ENCODE measurements at places on chromosomes 3 and 15.

- no peak for DNase-seq
These were observed 26.7 kb downstream of the LRRFIP2 start for GRCh38 chr3:37147666-37148065.

DNA sequence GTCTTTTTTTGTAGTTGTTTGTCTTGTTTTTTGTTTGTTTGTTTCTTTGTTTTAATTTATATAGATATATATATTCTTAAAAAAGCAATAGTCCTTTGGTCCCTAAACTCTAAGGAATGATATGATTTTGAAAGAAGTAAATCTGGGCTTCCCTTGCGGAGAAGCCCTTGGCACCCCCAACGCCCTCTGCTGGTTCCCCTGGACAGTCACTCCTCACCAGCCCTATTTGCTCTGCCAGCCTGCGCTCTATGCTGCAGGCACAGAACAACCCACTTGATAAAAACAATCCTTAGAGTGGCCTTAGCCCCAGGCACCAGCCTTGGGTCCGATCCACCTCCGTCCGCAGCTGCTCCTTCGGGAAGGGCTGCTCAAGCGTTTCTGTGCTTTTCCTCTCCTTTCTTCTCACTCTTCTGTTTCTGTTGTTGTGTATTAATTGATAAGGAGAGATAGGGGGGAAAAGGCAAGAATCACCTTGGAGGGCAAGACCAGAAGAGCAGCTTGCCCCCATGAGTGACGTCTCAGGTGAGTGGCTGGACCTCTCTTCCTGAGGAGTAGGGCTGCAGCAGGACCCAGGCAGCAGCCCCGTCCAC is 13.7 kb upstream of the PARP6 start:
- DNase-seq: no peak

GRCh38 chr3:127786353-127787070 is 35.8 kb downstream of the MGLL start:
- no peak for DNase-seq

- DNase-seq: no peak
These were observed 7.3 kb downstream of the NEK4 start for GRCh38 chr3:52763466-52763865.

DNA sequence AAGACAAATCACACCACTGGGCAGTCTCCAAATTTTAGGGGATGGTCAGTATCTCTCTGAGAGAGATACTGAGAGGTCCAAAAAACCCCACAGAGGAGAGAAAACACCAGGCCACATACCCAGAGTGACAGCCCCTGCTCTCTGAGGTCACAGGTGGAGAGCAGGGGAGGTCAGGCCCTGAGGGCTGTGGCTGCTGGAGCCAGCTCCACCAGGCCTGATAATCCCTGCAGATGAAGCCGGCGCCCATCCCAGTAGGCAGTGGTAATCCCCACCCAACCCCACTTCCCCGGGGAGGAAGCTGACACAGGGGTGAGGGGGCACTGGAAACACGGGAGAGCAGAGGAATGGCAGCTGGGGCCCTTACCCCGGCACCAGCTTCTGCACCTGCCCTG is 31.2 kb upstream of the SRP14 start:
- no peak for DNase-seq

GRCh38 chr3:73493543-73494308 is 131.0 kb downstream of the PDZRN3 start:
- DNase-seq: no peak

DNA sequence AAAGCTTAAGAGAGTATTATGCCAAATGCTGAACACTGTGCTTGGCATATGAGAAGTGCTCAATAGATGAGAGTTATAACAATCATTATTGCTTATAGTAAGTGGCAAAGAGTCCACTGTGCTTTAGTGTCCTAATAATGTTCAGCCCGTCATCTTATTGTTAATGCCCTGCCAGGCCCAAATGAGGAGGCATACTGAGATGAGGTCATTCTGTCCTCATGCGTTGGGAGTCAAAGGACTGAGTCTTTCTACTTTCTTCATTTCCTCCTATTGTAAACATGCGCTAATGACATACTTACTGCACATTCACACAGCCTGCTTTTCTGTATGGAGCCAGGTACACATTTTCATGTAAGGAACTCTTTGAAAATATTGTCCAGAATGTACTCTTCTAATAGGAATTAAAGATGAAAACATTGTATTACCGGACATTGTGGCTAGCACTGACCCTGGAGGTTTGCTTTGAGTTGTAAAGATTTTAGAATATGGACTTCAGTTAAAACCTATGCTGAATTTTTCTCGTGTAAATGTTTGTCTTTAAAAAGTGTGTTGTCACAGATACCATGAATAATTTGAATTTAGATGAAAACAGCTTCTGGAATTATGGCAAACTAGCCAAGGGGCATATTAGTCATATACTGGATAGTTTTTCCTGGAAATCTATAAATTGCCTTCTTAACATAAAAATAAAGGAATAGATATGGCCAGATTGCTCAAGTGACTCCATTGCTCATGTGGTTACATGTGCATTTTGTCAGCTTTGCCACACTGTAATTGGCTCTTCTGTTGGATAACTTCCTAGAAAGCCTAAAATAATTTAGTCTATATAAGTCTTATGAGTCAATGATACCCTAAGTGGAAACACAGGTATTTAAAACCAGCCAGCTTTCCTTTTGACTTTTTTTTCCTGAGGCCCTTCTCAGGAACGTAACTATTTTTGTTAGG is 38.3 kb downstream of the KBTBD12 start:
- DNase-seq: no peak

GRCh38 chr3:153595186-153595815 is 433.3 kb downstream of the RAP2B start:
- no peak for DNase-seq

DNA sequence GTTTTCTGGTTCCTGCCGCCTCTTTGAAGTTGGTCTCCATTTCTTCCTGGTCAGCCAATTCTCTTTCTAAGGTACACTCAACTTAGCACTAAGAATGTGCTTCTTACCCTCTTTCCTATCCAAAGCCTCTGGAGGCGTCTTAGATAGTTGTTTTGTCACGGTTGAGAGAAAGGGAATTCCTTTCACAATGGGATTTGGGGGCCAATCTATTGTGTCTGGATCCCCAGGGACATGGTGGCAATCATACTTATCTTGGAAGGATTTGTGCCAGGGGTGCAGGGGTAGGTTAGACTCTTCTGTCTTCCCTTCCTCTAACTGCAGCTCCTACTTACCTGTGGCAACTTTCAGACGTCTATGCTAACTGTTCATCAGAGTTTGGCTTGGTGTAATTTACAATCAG is 287.1 kb downstream of the SOX2 start:
- no peak for DNase-seq

- no peak for DNase-seq
These were observed 136.0 kb downstream of the HCN4 start for GRCh38 chr15:73232776-73233175.

- no peak for DNase-seq
These were observed 25.9 kb upstream of the JMJD7 start for GRCh38 chr15:41801850-41802455.

- DNase-seq: no peak
These were observed 403.9 kb upstream of the LMCD1 start for GRCh38 chr3:8097690-8098089.

DNA sequence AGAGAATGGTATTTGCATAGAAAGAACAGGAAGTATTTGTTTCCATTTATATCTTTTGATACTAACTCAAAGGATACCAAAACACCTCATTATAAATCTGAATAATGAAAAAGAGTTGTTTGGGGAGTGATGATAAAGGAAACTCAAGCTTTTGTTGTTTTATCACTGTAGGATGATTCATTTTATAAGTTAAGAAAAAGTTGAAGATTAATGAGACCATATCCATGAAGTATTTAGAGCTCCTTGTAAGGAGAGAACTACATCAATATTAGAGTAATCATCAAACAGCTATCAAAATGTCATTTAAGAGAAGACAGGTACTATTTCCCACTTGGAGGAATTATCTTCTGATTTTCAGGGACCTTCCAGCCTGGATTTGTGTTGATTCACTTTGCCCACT is 92.5 kb downstream of the EPHB1 start:
- no peak for DNase-seq

DNA sequence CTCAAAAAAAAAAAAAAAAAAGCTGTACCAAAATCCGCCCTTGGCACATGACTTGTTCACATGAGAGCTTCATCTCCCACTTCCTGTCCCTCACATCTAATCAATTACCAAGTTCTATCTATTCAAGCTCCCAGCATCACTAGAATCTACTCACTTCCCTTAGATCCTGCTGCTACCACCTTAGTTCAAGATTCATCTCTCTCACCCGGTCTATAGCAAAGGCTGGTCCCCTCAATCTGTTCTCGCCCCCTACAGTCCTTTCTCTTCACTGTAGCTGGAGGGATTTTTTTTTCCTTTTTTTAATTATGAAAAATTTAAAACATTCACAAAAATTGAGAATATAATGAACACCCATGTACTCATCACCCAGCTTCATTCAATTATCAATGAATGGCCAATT is 16.7 kb upstream of the GPR160 start:
- DNase-seq: no peak

GRCh38 chr3:177431525-177432176 is 234.4 kb upstream of the TBL1XR1 start:
- DNase-seq: no peak

DNA sequence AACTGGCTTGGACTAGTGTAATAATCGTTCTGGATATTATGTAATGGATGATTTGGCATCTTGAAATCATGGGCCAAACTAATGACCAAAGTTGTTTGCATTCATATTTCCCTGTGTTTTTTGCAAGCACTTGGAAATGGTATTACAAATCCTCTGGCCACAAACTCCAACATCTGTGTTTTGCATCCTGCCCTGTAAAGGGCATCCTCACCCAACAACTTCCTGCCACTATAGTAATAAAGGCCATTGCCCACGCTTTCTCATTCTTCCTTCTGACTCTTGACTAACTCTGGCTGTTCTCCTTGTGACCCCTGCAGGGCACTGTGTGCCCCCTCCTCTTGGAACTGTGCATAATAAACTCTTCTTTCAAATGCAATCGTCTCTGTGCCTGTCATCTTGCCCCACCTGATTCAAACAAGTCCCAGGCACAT is 25.4 kb upstream of the PSMD6 start:
- no peak for DNase-seq

GRCh38 chr3:143158014-143158988 is 38.7 kb downstream of the CHST2 start:
- DNase-seq: no peak

DNA sequence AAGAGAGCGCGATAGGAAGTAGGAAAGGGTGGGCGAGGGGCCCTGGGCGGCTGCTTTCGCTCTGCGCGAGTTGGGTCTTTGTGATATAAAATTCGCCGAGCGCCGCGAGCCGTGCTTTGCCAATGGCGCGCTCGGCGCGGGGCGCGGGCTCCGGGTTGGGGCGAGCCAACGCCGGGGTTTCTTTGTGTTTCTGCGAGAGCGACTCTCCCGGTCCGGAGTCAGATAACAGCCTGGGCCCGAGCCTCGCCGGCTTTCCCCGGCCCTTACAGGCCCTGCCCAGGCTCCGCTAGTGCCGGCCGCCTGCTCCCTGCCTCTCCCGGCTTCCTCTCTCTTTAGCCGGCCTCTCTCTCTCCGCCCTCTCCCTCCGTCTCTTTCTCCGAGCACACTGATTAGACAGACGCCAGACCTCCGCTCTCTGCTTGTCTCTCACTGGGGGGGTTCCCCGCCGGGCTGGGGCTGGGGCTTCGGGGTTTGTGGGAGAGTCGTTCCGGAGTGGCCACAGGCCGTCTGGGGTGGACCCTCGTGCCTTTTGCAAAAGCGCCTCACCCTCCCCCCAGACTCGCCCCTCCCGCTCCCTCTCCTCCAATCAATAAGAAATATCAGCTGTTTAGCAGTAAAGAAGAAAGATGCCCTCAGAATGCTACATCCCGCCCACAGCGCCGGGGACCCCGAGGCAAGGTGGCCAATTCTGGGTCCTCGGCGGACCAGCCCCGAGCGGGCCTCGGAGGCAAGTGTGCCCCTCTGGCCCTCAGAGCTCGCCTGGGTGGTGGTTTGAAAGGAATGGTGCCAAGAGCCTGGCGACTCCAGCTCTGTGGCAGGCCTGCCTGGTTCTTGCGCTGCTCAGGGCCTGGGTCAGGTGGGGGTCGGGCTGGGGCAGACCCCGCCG is 2.9 kb downstream of the NR2F2 start:
- no peak for DNase-seq

GRCh38 chr3:188946351-188947240 is 225.2 kb upstream of the TPRG1 start:
- no peak for DNase-seq

DNA sequence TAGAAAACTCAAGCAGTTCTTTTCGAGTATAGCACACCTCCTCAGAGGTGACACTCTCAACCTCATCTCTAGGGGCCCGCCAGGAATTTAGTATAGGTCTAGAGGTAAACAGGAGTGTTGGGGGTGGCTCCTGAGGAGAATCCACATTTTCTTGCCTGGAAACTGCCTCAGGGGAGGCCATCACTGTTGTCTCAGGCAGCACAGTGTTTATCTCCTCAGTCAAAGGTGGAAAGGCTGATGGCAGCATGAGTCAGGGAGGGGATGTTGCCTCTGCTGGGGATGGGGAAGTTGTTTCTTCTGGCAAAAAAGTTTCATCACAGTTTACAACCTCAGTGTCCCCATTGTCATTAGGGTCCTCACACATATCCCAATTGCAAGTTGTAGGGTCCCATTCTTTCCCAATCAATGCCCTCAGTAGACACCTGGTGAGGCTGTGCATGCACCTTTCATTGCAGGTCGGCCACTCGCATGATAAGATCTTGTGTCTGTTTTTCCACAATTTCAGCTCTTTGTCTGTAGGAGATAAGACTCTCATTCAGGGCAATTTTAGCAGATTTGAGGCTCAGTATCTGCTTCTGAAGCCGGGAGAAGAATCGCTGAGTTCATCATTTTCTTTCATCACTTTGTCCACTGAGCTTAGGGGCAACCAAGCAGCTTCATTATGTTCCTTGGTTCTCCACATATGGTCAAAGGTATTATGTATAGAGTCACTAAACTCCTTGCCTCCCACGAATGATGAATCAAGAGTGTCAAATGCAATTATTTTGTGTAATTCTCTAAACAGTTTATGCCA is 25.8 kb downstream of the NAALADL2 start:
- DNase-seq: no peak

DNA sequence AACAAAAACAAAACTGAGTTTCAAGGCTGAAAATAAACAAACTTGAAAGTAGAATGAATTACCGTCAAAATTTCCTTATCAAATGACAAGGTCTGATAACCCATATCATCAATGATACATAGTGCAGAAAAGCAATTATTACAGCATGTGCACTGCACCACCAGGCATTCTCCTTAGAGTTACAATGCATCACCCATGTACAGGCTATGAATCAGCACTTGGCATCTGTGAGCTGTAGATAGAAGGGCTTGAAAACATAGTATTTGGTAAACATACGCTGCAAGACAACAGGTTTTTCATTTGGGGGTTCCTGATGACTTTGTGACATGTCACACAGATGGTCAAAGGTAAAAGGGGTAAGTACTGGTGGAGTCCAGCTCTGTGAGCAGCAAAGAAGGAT is 265.1 kb downstream of the CTNNB1 start:
- no peak for DNase-seq

GRCh38 chr3:178246004-178246403 is 290.2 kb upstream of the KCNMB2 start:
- DNase-seq: no peak

DNA sequence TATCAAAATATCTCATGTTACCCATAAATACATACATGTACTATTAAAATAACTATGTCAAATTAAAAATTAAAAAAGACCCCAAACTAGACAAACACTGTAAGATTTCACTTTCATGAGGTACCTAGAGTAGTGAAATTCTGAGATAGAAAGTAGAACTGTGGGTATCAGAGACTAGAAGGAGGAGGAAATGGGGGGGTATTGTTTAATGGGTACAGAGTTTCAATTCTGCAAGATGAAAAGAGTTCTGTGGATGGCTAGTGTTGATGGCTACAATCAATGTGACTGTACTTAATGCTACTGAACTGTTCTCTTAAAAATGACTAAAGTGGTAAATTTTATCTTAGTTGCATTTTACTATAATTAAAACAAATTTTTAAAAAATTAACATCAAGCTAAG is 36.6 kb downstream of the RFX7 start:
- no peak for DNase-seq
